DMS153 (cell line): ENCODE measurements at places on chromosomes 11 and 22.

DNA sequence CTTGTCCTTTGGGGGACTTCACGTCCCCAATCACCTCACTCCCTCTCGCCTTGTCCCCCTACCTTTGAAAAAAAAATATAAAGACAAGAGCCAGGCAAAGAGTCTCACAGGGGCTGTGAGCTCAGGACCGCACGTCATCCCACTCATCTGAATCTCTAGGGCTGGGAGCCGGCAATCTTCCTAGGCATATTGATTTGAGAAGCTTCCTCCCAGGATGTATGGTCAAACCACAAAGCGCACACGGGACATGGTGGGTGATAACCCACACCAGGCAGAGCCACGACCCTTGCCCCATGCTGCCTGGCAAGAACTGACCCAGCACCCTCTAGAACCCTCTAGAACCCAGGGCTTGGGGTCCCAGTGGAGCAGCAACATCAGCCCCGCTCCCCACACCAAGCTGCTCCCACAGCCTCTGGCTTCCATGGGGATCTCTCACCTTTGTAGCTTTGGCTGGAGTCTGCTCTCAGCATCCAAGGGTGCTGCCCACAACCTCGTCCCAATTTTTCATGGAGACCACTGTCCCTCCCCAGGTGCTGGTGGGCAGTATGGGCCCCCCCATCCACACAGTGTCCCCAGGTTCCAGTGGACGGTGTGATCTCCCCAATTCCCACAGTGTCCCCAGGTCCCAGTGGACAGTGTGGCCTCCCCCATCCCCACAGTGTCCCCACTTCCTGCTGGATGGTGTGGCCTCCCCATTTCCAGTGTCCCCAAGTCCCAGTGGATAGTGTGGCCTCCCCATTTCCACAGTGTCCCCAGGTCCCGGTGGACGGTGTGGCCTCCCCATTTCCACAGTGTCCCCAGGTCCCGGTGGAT, 85.2 kb upstream of the FGF3 start:
- no peak for DNase-seq

- DNase-seq: no peak
Observed at GRCh38 chr22:44075670-44076069, 51.6 kb downstream of the PARVB start.

DNA sequence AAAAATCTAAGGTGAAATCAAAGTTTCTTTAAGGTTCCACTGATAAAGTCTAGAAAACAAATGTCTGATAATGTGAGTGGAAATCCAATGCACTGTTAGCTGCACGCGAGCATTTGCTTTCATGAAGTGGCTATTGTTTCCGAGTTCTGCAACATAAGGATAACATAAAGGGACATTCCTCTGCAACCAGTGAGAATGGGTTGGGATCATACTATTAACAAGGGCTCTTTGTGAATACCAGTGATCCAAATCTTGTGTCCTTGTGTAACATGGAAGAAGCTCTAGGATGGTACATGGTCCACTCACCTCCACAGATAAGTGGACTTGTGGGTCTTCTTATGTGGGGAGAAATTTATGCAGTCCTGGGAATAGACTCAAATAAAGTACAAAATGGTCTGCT, 24.6 kb downstream of the APIP start:
- DNase-seq: no peak

- peak; percentile 99 for DNase-seq
Observed at GRCh38 chr11:4704054-4704789, at the start of gene MMP26. TSS of gene MMP26 (plus strand) at chr11:4704784.
